ENCODE measurements at places on chromosomes 16 and 17.

DNA sequence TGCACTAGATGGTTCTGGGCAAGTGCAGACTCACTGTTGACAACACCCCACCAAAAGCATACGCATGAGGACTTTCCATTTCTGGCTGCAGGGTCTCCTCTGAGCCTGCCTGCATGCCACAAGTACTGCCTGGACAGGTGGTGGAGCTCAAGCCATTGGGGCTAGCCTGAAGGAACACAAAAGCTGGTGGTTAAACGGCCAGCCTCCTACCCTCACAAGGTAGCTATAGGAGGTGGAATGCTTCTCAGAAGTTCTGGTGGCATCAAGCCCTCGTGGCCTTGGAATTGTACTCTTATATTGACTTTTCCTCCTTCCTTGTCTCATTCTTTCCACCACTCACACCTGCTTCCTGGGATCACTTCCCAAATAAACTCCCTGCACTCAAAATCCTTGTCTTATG lies 56.6 kb upstream of the BCAR1 start:
- no peak for DNase-seq

GRCh38 chr17:56610321-56610720 lies 16.8 kb downstream of the NOG start:
- DNase-seq, result no peak

DNA sequence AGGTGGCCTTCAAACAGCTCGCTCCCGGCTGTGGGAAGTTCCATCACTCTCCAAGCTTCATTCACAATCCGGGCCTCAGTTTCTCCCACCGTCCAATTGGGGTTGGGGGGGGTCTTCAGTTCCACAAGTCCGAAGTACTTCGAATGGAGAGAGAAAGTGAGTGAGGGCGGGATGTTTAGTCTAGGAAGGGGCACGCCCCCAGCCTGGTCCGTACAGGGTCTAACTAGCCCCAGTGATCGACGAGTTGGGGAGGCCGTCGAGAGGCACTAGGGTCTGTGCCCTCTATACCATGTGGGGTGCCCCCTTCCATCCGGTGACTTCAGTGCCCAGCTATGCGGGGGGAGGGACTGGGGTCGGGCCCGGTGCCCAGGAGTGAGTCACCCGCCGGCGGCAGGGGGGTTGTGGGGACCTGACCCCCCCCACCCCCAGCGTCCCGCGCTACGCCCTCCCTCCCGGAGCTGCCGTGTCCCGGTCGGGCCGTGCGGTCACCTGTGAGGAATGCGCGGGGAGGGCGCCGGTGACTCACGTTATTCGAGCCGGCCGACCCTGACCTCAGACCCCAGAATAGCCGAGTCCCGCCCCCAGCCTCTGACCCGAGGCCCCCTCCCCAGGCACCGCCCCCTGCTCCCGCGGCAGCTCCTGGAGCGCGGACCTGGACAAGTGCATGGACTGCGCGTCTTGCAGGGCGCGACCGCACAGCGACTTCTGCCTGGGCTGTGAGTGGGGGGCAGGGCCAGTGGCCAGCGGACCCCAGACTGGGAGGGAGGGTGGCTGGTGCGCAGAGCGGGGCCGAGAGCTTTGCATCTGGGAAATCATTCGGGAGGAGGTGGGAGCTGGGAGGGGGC lies 658 bp downstream of the TNFRSF12A start:
- peak; percentile 80 for DNase-seq

GRCh38 chr16:12737563-12737962 lies 66.1 kb downstream of the CPPED1 start:
- DNase-seq, result no peak

- no peak for DNase-seq
Observed at GRCh38 chr16:54128629-54129234, 157.9 kb downstream of the IRX3 start.

GRCh38 chr17:16478649-16479048 lies 13.3 kb downstream of the LRRC75A start:
- DNase-seq, result no peak

- DNase-seq, result no peak
Observed at GRCh38 chr17:41536741-41537613, 8.9 kb upstream of the KRT19 start.

GRCh38 chr17:50672831-50673551 lies 34.7 kb downstream of the ANKRD40 start:
- DNase-seq, result no peak

DNA sequence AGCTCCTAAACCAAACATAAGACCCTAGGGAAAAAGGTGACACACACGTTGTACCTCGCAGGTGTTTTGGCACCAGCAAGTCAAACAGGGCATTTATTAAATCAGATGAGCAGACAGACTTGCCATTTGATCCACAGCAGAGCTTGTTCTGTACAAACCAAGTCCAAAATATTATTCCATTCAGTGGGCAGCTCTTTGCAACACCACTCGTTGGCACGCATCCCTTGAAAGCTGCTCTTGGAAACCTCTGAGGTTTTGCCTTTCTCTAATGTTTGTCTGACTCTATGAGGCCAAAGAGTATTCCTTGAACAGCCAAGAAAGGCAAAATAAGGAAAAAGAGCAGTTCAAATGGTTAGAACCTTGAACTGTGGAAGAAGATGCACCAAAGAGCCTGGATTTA lies 12.7 kb downstream of the TMEM100 start:
- no peak for DNase-seq

DNA sequence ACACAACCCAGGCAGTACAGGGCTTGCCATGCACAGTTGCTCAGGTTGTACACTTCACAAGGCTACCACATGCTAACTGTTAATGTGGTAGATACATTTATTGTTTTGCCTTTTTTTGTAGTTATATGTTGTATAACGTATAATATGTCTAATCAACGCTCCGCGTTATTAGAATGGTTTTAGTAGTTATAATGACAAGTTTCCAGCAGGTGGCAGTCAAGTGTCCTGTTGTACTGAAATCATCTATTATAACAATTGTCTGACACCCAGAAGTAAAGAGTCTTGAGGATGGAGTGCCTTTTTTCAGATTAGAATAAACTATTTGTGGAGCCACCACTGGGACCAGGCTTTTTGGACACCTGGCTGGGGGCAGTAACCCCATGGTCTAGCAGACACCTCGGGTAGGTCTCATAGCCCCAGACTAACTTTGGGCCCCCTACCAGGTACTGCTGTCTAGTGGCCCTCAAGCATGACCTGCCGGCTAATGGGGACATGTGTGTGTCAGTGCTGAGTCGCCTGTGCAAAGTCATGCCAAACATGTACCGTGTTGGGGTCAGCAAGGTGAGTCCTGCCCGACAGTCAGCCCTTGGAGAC lies 32.8 kb downstream of the MYO15A start:
- DNase-seq, result peak; percentile 34

GRCh38 chr16:17374668-17375255 lies 96.0 kb downstream of the XYLT1 start:
- no peak for DNase-seq

DNA sequence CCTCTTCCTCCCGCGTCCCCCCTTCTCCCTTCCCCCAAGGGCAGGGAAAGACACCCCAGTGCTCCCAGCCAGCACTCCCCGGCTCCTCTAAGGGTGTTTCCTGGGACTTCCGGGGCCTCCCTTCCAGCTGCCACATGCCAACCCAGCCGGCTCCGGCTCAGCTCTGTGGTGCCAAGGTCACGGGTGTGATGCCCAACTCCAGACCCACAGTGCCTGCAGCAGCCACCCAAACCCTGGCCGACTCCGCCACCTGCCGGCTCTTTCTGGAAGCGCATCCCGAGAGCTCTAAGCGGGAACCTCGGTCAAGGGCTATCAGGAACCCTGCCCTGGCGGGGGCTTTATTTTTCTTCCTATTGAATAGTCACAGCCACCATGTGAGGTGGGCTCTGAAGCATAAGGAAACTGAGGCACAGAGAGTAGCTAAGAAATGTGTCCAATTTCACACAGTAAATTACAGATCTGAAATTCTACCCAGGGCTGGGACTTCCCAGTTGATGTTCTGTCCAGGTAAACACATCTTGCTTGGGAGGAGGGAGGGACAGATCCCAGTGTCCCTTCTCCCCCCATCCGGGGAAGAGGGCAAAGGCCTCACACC lies 3.3 kb upstream of the PPP1R1B start:
- DNase-seq, result peak; percentile 35

GRCh38 chr16:61798741-61799140 lies 237.5 kb downstream of the CDH8 start:
- DNase-seq, result no peak

- no peak for DNase-seq
Observed at GRCh38 chr17:61380836-61381525, 18.7 kb upstream of the TBX2 start.

GRCh38 chr17:7940034-7940433 lies 8.0 kb downstream of the CNTROB start:
- DNase-seq, result no peak

GRCh38 chr16:46975165-46975564 lies 1.7 kb upstream of the DNAJA2 start:
- no peak for DNase-seq

- no peak for DNase-seq
Observed at GRCh38 chr16:28494121-28494851, at the start of gene APOBR. TSS of gene APOBR (plus strand) at chr16:28494643. CDS start at chr16:28494682, 39 bp downstream.

GRCh38 chr17:45394091-45394490 lies 38.6 kb downstream of the ARHGAP27 start:
- DNase-seq, result no peak

GRCh38 chr16:85279825-85280545 lies 167.7 kb upstream of the CIBAR2 start:
- DNase-seq, result no peak

GRCh38 chr17:73691321-73691766 lies 47.1 kb upstream of the SDK2 start:
- DNase-seq, result no peak

GRCh38 chr17:76498876-76499251 lies 2.4 kb downstream of the RHBDF2 start:
- DNase-seq, result no peak

DNA sequence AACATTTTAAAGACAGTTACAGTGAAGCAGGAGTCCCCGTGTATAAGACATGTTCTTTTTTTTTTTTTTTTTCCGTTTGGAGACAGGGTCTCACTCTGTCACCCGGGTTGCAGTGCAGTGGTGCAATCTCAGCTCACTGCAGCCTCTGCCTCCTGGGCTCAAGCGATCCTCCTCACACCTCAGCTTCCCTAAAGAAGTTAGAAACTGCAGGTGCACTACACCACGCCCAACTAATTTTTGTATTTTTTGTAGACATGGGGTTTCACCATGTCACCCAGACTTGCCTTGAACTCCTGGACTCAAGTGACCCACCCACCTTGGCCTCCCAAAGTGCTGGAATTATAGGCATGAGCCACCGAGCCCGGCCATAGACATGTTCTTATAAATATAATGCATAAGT lies 3.0 kb downstream of the EVI2B start:
- no peak for DNase-seq

GRCh38 chr17:65750166-65750565 lies 188.7 kb upstream of the AXIN2 start:
- DNase-seq, result no peak

- no peak for DNase-seq
Observed at GRCh38 chr17:68134046-68134637, 98.6 kb downstream of the KPNA2 start.

- DNase-seq, result peak; percentile 49
Observed at GRCh38 chr17:62627904-62628633, 599 bp downstream of the MRC2 start.

- DNase-seq, result no peak
Observed at GRCh38 chr17:82060001-82060380, 5.6 kb downstream of the DUS1L start.

DNA sequence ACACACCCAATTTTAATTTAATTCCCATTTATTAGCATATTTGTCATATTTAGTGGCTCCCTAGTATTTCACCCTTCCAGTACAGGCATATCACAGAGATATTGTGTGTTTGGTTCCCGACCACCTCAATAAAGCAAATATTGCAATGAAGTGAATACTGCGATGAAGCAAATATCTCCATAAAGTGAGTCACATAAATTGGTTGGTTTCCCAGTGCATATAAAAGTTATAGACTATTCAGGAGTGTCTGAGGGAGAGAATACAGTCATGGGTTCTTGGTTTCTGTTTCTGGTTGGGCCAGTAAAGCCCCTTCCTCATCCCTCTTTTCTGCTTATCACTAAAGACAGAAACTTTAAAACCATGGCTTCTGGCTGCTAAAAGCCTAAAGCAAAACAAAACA lies 295.4 kb upstream of the AXIN2 start:
- DNase-seq, result no peak

- DNase-seq, result no peak
Observed at GRCh38 chr17:6448473-6448872, 4.2 kb downstream of the PIMREG start.

GRCh38 chr16:57944970-57945739 lies 25.8 kb downstream of the CNGB1 start:
- no peak for DNase-seq

- no peak for DNase-seq
Observed at GRCh38 chr16:12391956-12392355, 411.7 kb downstream of the CPPED1 start.

DNA sequence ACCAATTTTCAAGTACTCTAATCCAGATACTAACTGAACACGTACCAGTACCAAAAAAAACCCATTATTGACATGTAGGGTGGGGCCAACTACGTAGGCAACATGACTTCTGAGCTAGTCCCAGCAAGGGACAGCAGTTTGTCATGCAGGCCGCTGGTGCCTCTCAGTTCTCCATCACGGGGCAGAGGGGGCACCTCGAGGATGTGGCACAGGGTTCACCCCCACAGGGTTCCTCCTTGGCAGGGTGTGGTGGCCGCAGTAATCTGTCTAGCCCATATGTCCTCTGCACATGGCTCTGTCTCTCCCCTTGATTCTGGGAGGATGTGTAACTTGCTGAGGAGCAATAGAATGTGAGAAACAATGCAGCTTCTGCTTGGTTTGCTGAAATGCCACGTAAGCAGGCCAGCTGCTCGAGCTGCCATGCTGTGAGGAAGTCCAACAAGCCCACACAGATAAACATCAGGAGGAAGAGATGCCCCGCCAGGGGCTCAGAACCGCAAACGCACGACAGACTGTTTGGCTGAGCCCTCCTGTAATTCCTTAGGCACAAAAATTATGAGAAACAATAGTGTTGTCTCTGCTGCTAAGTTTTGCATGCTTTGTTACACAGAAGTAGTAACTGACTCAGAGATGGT lies 62.4 kb downstream of the NT5M start:
- DNase-seq, result no peak

- no peak for DNase-seq
Observed at GRCh38 chr16:48352648-48353390, 32.4 kb downstream of the SIAH1 start.

GRCh38 chr16:14485121-14485551 lies 144.9 kb downstream of the PARN start:
- no peak for DNase-seq

DNA sequence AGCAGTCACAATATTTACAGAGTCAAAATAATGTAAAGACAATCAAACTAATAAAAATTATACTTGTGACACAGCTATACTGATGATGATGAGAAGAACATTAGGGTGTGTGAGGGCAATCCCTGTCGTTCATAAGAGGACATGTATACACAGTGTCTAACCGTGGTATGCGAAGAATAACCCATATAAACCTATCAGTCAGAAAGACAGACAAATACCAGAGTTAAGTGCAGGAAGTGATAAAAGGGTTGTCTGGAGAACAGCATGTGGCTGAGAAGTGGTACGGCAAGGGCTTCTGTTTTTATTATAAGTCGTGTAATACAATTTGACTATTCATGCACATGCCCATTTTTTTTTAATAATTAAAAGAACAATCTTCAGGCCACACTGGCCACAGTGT lies 46.7 kb downstream of the LMF1 start:
- DNase-seq, result no peak

All from fibroblast of the conjunctiva (primary cell).